ENCODE measurements at places on chromosomes 6 and 20.

GRCh38 chr6:44869321-44869897 is 458.7 kb upstream of the RUNX2 start:
- no peak for DNase-seq

GRCh38 chr6:99151634-99152346 is 197.7 kb downstream of the FAXC start:
- DNase-seq: peak; percentile 10

- DNase-seq: no peak
Observed at GRCh38 chr6:10429638-10430427, 15.0 kb upstream of the TFAP2A start.

DNA sequence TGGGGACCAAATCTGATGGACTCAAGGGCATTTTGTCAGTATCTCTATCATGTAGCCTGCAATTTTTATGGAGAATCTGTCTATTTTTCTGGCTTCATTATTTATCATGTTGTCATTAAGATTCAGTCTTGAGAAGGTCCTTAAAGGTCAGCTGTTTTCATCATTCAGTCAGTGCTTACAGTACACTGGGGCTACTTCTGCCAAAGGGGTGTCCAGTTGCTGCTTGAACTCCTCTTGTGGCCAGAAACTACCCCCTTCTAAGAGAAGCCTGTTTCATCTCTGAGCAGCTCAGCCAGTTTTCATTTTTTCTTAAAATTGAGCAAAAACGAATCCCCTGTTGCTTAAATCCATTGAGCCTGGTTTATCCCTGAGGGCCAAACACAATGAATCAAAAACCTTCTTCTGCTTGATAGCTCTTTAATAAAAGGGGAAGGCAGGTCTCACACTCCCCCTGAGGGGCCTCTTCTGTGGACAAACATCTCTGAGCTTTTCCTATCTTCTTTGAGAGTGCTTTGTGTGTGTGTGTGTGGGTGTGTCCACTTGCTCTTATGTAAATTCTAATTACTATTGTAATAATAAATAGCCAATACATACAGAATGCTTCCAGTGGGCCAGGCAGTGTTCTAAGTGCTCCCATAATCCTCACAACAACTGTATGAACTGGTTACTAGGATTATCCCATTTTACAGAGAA is 172.2 kb downstream of the PLCB1 start:
- no peak for DNase-seq

DNA sequence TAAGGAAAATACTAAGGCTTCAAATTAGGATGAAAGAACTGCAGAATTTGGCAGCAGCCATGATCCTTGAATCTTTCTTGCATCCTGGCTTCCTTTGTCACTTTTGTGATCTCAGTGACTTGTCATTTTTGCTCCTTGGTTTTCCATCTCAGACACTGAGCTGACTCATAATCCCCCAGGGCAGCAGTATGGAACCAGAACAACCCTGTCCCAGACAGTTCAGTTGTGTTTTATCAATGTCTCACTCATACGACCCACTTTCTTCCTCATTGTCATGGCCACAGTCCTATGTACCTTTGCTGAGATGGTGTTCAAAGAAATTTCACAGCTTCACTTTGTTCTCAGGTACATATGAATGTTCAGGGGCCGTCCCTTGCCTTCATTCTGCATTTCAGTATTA is 488.5 kb upstream of the BTBD3 start:
- DNase-seq: no peak

- DNase-seq: no peak
Observed at GRCh38 chr20:20872428-20872827, 160.0 kb upstream of the RALGAPA2 start.

- no peak for DNase-seq
Observed at GRCh38 chr6:76342611-76343160, 270.2 kb upstream of the IMPG1 start.

DNA sequence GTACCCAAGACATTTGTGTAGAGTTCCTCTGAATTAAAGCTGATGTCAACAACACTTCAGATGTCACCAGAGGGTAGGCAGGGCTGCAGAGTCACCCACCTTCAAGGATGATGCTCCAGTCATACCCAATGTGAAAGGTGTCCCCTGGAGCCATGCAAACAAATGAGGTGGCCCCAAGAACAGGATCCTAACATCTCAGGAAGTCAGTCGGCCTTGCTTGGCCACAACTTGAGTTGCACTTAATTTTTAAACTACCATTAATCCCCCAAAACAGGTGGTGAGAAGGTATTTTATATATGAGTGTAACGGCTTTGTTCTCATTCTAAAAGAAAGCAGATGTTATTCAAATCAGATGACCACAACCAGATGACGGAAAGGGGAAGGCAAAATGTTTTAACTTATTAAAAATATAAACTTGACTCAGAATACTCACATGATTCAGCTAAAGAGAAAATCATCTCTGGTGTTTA is 21.1 kb upstream of the SERPINB1 start:
- DNase-seq: no peak

- no peak for DNase-seq
Observed at GRCh38 chr20:38441916-38442315, 6.8 kb upstream of the SNHG17 start.

DNA sequence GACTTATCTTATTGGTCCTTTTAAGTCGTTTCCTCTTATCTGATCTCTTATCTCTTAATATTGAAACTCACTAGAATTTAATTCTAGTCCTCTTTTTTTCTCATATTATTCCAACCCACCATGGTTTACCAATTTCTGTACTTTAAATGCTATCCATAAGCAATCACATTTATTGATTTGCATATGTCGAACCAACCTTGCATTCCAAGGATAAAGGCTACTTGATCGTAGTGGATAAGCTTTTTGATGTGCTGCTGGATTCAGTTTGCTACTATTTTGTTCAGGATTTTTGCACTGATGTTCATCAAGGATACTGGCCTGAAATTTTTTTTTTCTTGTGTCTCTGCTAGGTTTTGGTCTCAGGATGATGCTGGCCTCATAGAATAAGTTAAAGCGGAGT is 7.7 kb downstream of the DEFB125 start:
- no peak for DNase-seq

DNA sequence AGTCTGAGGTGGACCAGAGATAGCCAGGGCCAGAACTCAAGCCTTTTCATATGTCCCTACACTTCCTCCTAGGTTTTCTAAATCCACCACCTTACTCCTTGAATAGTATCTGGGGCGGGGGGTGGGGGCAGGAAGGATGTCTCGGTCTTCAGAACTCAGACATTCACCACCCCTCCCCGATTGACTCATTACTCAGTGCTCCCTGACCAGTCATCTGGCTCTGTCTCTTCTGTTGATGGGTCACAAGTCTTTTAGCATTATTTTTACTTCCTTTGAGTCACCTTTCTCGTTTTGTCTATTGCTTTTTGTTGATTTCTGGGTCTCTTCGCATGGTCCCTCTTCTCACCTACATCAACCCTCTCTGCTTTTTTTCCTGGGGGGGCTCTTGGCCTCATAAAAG is 23.3 kb downstream of the NOX3 start:
- no peak for DNase-seq

DNA sequence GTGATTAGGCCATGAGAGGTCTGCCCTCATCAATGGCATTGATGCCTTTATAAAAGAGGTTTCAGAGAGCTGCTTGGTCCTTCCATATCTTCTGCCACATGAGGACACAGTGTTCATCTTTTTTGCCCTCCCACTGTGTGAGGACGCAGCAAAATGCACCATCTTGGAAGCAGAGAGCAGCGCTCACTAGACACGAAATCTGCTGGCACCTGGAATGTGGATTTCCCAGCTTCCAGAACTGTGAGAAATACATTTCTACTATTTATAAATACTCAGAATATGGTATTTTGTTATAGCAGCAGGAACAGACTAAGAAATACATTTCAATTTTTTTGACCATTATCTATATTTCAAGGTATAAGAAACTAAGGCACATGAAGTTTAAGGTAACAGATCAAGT is 24.9 kb downstream of the SLC35F1 start:
- no peak for DNase-seq

- no peak for DNase-seq
Observed at GRCh38 chr6:129280749-129281148, 397.8 kb downstream of the LAMA2 start.

GRCh38 chr20:53354314-53354713 is 239.3 kb downstream of the ZNF217 start:
- no peak for DNase-seq
